Stimulated activated CD8-positive, alpha-beta memory T cell treated with anti-CD3 and anti-CD28 coated beads, Interleukin-4, amount 100 ng/mL, for 1 hour (primary cell): ENCODE measurements at places on chromosomes 3 and 15.
A peak's percentile ranks its signal among the peaks of the same experiment; 100 is the strongest.

DNA sequence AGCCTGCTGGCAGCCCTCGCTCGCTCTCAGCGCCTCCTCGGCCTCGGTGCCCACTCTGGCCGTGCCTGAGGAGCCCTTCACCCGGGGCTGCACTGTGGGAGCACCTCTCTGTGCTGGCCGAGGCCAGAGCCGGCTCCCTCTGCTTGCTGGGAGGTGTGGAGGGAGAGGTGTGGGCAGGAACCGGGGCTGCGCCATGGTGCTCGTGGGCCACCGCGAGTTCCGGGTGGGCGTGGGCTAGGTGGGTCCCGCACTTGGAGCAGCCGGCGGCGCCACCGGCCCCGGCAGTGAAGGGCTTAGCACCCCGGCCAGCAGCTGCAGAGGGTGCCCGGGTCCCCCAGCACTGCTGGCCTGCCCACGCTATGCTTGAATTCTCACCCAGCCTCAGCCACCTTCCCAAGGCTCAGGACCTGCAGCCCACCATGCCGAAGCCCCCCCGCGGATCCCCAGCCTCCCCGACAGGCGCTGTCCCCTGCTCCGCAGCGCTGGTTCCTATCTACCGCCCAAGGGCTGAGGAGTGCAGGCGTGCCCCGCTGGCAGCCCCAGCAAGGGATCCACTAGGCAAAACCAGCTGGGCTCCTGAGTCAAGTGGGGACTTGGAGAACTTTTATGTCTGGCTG is 863.3 kb downstream of the IGSF11 start:
- DNase-seq: no peak

GRCh38 chr3:143809121-143809621 is 39.1 kb downstream of the SLC9A9 start:
- no peak for DNase-seq

GRCh38 chr3:49359623-49360022 is 1.5 kb upstream of the GPX1 start:
- DNase-seq: no peak

GRCh38 chr3:50182533-50183099 is 8.8 kb upstream of the GNAT1 start:
- DNase-seq: no peak

- DNase-seq: no peak
Measured at GRCh38 chr3:48215466-48215865, 7.8 kb upstream of the CAMP start.

DNA sequence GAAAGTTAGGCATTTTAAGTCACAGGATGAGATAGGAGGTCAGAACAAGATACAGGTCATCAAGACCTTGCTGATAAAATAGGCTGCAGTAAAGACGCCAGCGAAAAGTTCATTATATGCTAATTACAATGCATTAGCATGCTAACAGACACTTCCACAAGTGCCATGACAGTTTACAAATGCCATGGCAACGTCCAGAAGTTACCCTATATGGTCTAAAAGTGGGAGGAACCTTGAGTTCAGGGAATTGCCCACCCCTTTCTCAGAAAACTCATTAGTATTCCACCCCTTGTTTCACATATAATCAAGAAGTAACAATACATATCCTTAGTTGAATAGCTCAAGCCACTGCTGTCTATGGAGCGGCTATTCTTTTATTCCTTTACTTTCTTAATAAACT is 92.7 kb upstream of the PLXND1 start:
- DNase-seq: no peak

DNA sequence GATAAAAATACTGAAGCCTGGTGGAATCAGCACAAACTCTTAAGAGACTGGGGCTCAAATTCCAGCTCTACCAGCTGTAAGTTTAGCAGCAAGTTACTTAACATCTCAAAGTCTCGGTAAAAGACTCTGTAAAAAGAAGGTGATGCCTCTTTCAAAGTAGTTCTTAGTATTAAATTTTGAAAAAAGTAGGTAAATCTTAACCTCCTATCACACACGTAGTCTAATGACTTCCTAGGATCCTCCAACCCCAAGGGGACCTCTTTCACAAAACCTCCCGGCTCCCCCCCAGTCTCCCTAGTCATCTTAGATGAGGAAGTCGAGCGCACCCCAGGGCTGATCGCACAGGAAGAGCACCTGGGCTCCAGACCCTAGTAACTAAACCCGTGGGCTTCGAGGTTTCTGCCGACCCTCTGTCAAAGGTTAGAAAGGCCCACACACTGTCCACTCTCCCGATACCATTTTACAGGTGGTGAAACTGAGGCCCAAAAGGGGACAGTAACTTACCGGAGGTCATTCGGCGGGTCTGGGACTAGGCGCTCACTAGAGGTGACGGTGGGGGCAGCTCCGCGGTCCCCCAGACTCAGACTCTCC is 427 bp downstream of the MBD4 start:
- DNase-seq: peak; percentile 14

GRCh38 chr3:17103579-17103978 is 218.8 kb downstream of the PLCL2 start:
- no peak for DNase-seq

- no peak for DNase-seq
Measured at GRCh38 chr15:47516558-47516957, 200.7 kb upstream of the SEMA6D start.

- no peak for DNase-seq
Measured at GRCh38 chr3:78801926-78802561, 965.8 kb downstream of the ROBO1 start.

GRCh38 chr3:107574650-107575049 is 51.9 kb downstream of the BBX start:
- DNase-seq: no peak

GRCh38 chr3:182959474-182960350 is 20.6 kb downstream of the DCUN1D1 start:
- DNase-seq: no peak

- no peak for DNase-seq
Measured at GRCh38 chr3:156321945-156322344, 201.6 kb downstream of the KCNAB1 start.

DNA sequence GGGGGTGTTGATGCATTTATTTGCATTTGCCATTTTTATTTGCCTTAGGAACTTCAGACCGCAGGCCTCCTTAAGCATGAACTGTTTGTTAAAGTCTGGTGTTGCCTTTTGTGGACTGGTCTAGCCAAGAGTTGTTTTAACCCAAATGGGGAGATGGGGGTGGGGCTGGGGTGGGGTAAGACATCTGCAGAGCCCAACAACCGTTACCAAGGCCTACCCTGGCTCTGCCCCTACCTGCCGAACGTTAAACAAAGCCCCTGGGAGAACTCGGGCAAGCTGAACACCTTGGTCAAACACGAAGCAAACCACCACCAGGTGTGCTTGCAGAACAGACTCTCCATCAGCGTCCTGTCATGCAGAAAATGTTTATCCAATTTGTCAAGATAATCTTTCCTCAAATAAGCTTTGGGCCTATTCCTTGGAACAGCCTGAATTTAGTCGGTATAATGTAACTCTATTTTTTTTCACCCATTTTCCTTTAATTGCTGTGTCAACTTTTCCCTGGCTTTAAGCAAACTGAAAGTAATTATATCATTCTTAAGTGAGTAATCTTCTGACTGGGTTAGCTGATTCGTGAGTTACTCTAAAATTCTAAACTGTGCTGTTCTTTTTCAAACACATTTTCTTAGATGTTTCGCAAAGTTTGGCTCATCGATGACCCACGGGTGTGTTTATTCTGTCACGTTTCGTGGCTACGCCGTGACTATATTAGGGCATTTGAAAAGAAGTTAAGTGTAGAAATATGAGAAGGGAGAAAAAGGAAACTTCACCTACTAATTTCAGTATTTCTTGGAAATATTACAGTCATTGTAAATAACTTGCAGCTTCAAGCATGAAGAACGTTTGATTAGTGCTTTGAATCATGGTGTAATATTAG is 127.6 kb downstream of the SOX2 start:
- DNase-seq: no peak

DNA sequence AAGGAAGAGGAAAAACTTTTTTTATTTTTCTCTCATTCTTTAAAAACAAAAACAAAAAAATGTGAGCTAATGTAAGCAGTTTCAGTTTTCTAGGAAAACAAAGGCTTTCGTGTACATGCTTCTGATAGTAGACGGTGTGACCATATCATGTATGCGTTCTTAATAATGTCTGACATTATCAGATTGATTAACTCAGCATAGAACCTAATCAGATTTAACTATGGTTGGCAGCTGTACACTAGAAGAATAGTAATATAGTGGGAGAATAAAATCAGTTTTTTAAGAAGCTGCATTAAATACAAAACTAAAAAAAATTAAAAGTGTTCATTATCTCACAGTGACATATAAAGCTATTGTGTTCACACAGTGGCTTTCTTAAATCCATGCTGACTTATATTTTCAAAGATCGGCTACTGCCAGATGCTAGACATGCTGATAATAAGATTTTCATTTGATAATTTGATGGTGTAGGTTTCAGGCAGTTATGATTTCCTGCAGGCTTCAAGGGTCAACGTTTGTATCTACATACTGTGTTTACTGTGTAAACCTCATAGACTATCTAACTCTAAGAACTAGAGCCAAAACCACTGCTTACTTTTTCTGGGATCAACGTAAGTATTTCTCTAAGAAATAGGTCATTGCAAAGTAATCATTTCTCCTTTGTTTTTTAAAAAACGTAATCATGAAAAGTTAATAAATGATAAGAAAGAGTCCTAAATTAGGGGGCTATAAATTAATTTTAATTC is 74.0 kb downstream of the UBE2E2 start:
- no peak for DNase-seq

DNA sequence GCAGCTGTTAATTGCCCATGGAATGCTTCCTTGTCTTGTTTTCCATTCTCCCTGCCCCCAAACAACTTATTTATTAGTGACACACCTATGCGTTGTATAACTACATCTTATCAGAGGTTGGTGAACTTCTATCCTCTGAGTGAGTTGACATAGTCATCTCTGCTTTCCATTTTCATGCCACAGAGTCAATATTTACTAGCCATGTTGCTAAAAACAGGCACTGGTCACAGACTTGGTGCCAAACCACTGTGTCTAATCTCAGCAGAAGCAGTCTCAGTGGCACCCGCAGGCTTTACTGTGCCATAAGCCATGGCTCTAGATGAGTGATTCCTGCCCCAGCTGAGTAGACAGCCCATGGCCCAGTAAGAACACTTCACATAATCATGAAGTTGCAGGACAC is 26.5 kb downstream of the DAPK2 start:
- no peak for DNase-seq

DNA sequence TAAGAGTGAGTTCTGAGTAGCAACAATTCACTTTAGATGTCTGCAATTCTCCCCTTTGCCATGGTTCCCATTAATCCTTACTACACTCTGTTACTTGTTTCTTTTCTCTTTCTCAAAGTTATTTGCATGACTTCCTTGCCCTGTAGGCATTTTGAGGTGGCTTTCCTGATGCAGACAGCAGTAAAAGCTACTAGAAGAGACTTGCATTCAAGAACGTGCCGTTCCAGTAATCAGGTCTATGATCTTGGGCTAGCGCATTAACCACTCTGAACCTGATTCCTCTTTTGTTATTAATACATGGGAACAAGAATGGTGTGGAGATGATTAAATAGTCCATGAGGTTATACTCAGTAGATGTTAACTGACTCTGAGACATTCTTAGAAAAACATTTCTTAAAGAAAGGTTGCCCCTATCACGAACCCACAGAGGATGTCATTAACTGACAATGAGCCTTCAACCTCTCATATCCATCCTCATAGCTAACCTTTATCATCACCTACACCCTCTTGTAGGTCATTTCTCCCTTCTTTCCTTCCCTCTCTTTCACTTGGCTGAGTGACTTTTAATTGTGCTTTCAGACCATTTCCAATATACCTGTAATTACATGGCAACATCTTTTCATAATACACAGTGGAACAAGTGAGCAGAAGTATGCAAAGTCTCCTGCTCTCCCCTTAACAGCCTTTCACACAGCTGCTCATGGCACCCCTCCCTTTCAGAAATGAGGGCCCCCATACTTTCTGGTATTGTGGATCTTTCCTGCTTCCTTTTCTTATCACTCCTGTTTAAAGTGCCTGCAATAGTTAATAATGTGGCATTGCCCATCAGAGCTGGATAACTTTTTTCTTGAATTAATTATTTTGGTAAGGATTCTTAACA is 175.9 kb downstream of the CHST2 start:
- no peak for DNase-seq

- DNase-seq: no peak
Measured at GRCh38 chr3:79297245-79297960, 470.4 kb downstream of the ROBO1 start.

GRCh38 chr15:47027322-47027946 is 689.9 kb upstream of the SEMA6D start:
- DNase-seq: no peak

DNA sequence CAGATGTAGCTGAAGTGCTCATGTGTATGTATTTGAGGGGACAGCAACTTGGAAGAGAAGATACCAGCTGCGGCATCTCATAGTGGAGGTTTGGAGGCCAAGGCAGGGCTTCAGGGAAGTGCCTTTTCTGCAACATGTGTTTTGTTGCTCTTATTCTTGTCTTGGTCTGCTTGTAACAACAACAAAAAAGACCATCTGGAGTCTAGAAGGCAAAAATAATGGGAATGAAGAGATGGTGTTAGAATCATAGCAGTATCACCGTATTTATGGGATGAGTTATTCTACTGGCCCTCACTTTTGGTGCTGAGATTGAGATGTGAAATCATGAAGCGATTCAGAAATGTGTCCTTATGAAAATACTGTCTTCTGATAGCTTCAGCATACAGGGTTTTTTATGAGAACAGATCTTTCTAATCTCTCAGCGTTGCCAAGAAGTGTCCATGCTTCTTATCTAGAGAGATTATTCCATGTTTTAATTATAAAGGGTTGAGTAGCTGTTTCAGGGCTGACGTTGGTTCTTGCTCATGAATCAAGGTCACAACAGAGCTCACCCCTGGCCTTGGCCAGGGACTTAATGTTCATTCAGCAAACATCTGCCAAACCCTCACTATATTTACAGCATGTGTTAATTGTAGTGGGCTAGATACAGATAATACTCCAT is 58.0 kb downstream of the ITPR1 start:
- DNase-seq: no peak

- DNase-seq: no peak
Measured at GRCh38 chr15:29695489-29696167, 126.6 kb downstream of the TJP1 start.

GRCh38 chr3:77873598-77873997 is 833.7 kb downstream of the ROBO2 start:
- no peak for DNase-seq

- no peak for DNase-seq
Measured at GRCh38 chr3:183991403-183991802, 26.3 kb downstream of the ABCC5 start.
